ENCODE measurements at places on chromosomes 11 and 22. TPM values are rescaled to one million over a fixed set of nuclear protein-coding genes. Genes with fewer than 3 reads are reported as not detected.

Gene RPS19BP1
- 160 TPM for total RNA-seq

GRCh38 chr22:27629908-27630673 lies 171.5 kb downstream of the MN1 start:
- H3K36me3 ChIP-seq = no peaks in the 10 kb centered on the region
- no peak overlapping the region for H3K4me3 ChIP-seq
- H3K27me3 ChIP-seq = no peaks in the 10 kb centered on the region
- DNase-seq = no peak

Gene SLC25A18
- total RNA-seq = 2.2 TPM

GRCh38 chr22:26484360-26484706 lies 656 bp downstream of the SRRD start:
- peak overlapping the region; percentile 93 for H3K27ac ChIP-seq
- peaks cover 49% of the 10 kb centered on the region for H3K4me1 ChIP-seq
- no peaks in the 10 kb centered on the region for H3K27me3 ChIP-seq

DNA sequence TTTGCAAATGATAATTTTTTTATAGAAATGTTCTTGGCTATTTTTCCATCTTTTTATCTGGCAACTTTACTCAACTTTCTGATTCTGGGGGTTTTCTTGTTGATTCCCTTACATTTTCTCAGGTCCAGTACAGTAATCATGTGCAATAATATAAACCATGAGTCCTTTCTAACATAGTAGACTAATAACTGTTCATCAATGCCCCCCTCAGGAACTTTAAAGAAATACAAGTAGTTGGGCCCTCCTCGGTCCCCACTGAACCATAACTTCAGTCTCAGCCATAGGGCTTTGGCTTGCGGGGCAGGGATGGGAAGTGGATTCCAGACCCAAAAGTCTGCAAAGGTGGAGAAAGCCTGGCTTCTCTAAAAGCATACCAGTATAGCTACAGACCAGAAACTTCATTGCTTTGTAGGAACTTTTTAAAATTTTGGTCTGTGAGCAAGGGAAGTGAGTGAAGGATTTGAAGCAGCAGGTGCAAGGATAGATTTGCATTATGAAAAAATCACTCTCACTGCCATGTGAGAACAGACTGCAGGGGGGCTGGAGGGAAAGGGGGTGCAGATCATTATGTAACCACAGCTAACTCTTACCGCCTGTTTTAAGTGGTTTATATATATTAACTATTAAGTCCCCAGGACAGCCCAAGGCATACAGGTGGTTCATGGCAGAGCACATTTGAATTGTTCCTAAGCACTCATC lies 10.4 kb upstream of the TUB start:
- H3K4me3 ChIP-seq = no peak overlapping the region
- H3K27ac ChIP-seq = no peak overlapping the region
- H3K36me3 ChIP-seq = no peaks in the 10 kb centered on the region

GRCh38 chr11:99630629-99631028 lies 609.9 kb downstream of the CNTN5 start:
- DNase-seq = no peak
- H3K27me3 ChIP-seq = no peaks in the 10 kb centered on the region
- no peak overlapping the region for H3K4me3 ChIP-seq
- H3K27ac ChIP-seq = no peak overlapping the region

GRCh38 chr11:561148-562003 lies 606 bp downstream of the RASSF7 start:
- H3K27ac ChIP-seq = peak overlapping the region; percentile 57
- no peak for DNase-seq
- H3K4me1 ChIP-seq = peaks cover 23% of the 10 kb centered on the region
- peaks cover 3% of the 10 kb centered on the region for H3K27me3 ChIP-seq
- H3K4me3 ChIP-seq = peak overlapping the region; percentile 84

- no peaks in the 10 kb centered on the region for H3K27me3 ChIP-seq
- peaks cover 25% of the 10 kb centered on the region for H3K36me3 ChIP-seq
- peaks cover 100% of the 10 kb centered on the region for H3K4me1 ChIP-seq
- H3K27ac ChIP-seq = peak overlapping the region; percentile 96
Observed at GRCh38 chr11:62556108-62556874, 9.7 kb upstream of the AHNAK start.

Gene OR52W1
- total RNA-seq = not detected
